ENCODE measurements at places on chromosomes 13 and 19.

- DNase-seq, result no peak
Observed at GRCh38 chr13:77177646-77178045, 149.2 kb downstream of the MYCBP2 start.

DNA sequence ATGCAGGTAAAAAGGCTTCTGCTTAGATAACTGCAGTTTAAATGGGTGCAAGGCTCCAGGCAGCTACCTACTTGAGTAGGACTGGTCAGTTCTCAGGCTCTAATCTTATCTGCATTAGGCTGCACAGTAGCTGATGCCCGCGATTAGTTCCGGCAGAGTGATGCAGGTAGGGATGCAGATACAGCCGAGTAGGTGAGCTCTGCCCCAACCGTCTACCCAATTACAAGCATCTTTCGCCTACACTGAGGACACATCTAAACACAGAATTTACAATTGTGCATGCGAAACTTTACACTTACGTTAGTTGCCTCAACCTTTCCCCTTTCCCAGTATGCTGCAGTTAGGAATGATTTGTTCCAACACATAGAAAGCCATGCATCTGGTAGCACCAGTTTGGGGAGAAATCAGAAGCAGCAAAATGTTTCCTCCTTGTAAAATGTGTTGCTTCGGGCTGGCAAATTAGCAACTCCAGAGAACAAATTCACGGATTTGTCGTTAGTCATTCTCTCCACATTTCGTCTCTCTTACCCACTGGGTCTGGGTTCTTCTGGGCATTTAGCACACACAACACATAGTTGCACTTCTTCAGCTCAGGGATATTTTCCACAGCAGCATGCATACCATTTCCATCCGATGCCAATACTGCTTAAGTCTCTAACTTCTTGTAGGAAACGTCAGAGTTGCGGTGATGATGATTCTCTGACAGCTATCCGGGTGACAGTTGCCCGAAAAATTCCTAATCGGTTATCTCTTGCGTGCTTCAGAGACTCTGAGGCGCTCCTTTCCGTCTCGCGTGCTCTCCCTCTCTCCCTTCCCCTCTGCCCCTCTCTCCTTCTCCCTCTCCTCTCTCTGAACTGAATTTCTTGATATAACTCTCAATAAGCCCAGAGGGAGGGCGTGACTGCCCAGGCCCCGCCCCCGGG, at the start of gene PCDH9:
Gene PCDH9, minus strand, starts transcription at position 856 of the 923 bp plus-strand sequence. CDS start 1,896 bp downstream, outside the sequence.
- no peak for DNase-seq

DNA sequence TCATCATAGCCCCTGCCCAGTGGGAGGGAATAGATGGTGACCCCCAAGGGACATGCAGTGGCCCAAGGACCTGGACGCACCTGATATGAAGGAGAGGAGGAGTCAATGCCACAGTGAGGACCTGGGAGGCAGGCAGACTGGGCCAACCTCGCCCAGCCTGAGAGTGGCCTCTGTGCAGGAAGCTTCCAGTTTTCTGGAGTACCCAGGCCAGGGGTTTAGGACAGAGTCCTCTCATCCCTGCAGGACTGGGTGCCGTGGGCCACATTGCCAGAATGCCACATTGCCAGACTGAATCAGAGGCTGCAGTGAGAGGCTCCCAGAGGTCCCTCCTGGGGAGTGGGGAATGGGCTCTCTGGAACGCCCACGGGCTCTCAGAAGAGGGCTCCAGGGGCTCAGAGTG, 82.9 kb upstream of the VSTM2B start:
- no peak for DNase-seq

GRCh38 chr19:41159881-41160280, 33.1 kb upstream of the CYP2S1 start:
- DNase-seq, result no peak

DNA sequence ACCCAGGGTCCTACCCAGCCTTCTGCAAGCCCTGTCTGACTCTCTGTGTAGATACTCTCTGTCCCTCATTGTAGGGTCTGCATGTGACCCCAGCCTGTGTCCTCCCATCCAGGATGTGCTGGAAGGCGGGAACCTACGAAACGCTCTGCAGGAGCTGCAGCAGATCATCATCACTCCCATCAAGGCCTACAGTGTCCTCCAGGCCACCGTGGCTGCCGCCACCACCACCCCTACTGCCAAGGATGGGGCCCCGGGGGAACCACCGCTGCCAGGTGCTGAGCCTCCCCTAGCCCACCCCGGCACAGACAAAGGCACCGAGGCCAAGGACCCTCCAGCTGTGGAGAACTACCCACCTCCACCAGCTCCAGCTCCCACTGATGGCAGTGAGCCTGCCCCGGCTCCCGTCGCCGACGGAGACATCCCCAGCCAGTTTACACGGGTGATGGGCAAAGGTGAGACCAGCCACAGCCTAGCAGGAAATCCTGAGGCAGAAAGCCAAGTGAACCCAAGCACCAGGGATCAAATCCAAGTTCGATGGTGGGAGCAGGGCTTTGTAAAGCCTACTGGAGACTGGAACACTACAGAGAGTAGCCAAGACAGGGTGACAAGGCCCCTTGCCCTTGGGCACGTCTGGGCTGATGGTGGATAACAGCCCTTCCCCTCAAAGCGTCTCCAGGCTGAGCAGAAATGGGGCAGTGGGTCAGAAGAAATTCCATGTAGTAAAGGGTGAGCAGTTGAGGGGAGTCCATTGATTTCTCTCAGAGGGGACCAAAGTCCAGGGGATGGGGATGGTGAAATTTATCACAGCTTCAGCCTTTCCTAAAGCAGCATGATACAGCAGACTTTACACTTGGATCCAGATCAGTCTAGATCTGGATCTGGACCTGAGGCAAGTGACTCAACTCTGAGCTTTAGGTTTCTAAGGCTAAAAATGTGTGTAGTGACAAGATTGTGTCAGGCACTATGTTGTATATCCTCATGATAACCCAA, 13.2 kb downstream of the PAF1 start:
- no peak for DNase-seq

- DNase-seq, result no peak
Observed at GRCh38 chr13:103866048-103866447, 799.8 kb upstream of the SLC10A2 start.

DNA sequence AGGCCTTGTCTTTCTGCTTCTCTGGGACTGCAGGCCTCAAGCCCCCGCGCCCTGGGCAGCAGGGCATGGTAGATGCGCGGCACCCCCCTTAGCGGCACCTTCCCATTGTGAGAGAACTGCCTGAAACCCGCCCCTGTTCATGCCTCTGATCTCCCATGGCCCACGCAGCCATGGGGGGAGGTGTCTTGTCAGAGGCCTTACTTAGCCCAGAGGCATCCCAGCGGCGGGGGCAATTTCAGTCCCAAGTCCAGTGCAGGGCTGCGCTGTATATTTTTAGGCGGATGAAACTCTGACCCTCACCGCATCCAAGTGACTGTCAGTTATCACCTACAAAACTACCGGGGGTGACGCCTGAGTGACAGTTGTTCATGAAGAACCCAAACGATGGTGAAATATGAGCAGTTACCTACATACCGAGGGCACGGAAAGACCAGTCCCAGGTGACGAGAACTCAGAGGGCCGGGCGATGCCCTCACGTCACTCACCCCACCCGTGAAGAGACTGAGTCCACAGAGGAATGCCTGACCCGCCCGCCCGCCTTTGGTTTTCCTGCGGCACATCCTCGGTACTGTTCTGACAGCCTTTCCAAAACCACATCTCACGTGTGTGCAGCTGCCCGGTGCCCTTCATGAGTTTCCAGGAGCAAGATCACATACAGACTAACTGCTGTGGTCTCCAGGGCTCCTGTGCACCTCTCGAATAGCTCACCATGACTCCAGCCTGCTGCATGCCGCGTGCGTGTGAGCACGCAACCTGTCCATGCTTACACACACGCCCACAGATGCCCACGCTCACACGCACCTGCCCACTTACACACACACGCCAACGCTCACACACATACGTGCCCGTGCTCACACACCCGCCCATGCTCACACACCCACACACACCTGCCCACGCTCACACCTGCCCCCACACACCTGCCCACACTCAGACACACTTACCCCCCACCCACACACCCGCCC, 14.4 kb downstream of the IL17D start:
- no peak for DNase-seq

DNA sequence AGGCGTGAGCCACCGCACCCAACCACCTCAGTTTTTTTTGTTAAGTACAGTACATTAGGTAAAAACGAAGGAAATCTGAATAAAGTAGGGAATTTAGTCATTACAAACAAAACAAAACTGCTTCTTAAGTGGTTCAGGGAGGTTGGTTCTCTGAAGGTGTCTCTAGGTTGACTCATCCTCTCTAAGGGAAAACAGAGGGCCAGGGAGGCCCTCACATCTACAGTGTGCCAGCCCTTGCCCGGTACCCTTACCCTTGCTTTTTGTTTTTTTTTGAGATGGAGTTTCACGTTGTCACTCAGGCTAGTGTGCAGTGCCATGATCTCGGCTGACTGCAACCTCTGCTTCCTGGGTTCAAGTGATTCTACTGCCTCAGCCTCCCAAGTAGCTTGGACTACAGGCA, 17.2 kb upstream of the JUND start:
- DNase-seq, result no peak

DNA sequence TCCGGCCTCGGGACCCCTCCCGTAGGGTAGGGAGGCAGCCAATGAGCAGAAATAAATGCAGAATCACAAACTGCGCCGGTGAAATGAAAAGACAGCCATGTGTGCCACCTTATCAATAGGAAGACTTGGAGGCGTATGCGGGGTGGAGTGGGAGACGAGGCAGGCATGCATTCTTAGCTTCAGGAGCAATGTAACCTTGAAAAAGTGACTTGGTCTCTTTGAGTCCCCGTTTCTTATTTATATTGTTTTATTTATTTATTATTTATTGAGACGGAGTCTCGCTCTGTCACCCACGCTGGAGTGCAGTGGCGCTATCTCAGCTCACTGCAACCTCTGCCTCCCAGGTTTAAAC, 16.0 kb downstream of the SSC5D start:
- DNase-seq, result no peak

- DNase-seq, result no peak
Observed at GRCh38 chr13:84234416-84234815, 352.1 kb upstream of the SLITRK1 start.

DNA sequence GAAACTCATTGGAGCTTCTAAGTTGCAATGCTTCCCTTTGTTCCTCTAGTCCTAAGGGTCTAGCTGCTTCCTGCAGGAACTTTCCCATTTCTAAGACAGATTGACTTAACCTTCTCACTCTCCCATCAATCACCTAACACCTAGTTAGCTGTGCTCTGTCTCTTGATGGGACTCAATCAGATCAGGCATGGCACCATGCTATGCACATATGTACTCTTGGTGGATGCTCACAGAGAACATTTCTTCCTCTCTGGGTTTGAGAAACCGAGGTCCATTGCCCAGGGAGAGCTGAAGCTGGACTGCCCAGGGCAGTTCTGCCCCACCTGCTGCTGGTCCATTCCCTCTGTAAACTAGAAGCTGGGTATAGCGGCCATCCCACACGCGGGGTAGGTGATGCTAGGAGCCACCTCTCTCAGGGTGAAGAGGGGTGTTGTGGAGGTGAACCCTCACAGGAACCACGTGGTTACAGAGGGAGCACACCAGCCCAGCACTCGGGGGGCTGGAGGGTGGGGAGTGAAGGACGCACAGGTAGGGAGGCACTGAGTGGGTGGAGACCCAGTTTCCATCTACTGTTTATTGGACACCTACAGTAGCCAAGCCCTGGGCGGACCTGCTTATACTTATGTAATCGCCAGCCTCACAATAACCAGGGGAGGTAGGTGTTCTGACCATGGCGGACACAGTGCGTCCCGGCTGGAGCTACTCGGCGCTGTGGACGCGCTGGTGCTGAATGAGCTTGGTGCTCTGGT, 3.1 kb upstream of the UBE2M start:
- no peak for DNase-seq

- peak; percentile 60 for DNase-seq
Observed at GRCh38 chr13:30002577-30002976, 152.2 kb upstream of the UBL3 start.

DNA sequence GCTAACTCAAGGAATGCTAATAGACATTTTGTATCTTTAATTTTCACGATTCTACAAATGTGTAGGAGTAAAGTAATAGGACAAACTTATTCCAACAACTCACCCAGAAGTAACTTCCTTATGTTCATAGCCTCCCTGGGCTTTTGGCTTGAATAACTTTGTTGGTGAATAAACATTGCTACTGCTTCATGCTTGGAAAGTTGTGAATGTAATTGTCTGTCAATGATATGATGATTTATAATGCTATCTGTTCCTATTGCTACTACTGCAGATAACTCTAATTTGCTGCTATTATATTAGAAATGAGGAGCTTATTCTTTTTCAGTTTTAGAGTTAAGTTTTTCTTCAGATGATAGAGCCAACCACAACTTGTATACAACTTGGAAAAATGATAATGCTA, 307.7 kb downstream of the PCDH9 start:
- DNase-seq, result no peak

DNA sequence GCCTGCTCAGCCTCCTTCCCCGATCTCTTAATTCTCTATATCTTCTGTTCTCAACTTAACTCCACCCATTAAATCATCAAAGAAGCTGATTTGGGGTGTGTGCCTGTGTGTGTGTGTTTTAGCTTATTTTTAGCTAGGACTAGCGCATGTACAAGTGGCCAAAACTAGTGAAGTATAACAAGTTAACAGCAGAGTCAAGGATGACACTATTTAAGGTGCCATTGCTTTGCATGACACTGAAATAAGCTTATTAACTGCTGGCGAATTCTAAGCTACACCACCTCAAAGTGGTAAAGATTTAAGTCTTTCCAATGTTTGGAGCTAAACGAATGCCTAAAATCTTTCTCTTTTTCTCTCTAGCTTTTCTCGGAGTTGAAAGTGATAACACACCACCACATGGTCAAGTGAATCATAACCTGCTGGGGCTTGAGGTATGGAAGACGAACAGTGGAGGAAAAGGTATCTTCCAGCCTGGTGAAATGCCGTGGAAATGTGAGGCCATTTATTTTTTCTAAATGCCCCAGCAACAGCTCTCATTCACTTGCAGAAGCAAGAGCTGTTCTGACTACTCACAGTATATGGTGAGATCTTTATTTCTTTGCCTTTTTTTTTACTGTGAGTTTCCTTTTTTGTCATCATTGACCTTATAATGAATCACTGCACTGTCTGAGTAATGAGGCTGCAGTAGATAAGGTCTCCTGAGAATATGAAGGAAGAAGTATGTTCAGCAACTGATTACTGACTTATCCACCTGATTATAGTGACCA, 570.3 kb downstream of the PCDH9 start:
- DNase-seq, result no peak

DNA sequence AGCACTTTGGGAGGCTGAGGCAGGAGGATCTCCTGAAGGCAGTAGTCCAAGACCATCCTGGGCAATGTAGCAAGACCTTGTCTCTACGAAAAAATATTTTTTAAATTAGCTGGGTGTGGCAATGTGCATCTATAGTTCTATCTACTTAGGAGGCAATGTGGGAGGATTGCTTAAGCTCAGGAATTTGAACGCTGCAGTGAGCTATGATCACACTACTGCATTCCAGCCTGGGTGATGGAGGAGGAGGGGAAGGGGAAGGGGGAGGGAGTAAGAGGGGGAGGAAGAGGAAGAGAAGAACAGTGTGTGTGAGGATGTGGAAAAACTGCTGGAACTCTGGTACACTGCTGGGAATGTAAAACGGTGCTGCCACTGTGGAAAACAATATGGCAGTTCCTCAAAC, 9.2 kb upstream of the CLIP3 start:
- peak; percentile 77 for DNase-seq

DNA sequence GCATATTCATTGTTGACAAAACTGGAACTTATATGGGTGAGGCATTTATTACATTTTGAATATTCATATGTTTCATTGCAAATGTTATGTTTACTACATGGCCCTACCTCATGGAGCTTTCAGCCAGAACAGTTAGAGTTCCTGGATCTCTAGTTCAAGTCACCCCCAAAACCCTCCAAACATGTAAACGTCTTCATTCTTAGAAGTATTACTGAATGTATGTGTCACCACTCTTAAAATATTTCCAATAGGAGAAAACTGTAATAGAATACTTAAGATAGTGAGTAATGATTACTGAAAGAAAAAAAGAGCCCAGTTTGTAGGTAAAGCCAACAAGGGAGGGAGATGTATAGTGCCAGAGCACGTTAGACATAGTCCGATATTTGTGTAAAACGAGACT, 23.5 kb downstream of the URI1 start:
- no peak for DNase-seq
